ENCODE measurements at places on chromosomes 7 and 10.

DNA sequence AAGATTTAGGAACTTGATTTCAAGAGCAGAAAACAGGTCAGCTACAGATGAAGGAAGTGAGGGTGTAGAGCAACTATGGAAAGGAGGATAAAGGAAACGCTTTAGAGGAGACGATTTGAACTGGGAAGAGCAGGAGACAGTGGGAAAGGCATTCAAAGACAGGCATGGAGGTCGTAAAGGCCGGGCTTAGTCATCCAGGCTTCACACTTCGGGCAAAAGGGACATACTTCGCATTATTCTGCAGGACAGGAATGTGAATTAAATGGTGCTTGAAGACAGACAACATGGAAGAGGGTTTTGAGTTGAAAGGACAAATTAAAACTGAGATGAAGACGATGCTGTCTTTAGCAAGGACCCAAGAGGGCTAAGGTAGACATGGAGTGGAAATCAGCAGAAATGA lies 8.1 kb downstream of the FAM171A1 start:
- DNase-seq = no peak

GRCh38 chr7:79523436-79523835 lies 70.0 kb upstream of the MAGI2 start:
- DNase-seq = no peak

- no peak for DNase-seq
These were observed 12.3 kb downstream of the CISD1 start for GRCh38 chr10:58281092-58281752.

DNA sequence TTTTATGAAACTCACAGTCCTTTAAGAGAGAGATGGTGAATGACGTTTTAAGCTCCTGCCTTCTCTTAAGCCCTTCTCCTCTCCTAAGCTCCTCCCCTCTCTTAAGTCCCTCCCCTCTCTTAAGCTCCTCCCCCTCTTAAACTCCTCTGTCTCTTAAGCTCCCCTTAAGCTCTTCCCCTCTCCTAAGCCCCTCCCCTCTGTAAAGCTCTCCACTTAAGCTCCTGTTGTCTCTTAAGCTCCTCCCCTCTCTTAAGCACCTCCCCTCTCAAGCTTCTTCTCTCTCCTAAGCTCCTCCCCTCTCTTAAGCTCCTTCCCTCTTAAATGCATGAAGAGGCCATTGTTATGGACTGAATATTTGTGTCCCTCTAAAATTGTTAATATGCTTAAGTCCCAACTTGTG lies 1180.6 kb upstream of the AUTS2 start:
- DNase-seq = no peak

- no peak for DNase-seq
These were observed 51.8 kb downstream of the GALNT11 start for GRCh38 chr7:152076940-152077933.

DNA sequence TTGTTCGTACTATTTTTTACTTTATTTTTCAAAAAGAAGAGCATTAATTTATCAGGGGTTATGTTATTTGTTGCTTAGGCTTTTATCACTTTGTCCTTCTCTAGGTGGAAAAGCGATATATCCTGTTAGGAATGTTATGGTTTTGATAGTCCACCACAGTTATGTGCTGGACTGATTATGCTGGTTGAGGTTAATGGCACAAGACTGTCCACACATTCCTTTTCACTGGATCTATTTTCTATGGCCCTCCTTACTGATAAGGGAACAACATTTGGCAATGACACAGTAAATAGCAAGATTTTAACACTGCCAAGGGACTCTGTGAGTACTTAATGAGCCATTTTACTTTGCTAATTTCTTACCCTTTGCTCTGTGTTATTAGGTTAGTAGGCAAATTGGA lies 1212.3 kb downstream of the NXPH1 start:
- DNase-seq = no peak

DNA sequence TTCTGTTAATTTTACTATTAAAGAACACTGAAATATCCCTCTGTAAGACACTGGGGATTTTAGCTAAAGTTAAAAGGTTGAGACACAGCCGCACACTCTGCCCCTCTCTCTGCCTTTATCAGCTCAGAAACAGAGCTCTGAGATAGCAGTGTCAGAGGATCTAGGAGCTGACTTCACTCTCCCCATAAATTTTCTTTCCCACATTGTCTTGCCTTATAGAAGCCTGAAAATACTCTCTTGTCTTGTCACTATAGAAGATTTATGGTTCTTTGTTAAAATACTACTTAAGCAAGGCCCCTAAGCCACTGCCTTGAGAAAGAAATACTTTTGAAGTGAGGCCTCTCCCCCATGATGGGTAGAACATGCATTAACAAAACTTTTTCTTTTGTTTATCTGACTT lies 105.7 kb upstream of the C10orf90 start:
- no peak for DNase-seq

DNA sequence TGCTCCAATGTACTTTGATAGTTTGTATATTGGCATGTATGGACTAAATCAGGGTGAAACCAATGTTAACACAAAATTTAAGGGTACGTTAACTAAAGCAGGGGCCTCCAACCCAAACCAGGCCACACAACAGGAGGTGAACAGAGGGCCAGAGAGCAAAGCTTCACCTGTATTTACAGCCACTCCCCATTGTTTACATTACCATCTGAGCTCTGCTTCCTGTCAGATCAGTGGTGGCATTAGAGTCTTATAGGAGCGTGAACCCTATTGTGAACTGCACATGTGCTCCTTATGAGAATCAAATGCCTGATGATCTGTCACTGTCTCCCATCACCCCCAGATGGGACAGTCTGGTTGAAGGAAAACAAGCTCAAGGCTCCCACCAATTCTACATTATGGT lies 62.0 kb upstream of the SCIN start:
- DNase-seq = peak; percentile 56

- no peak for DNase-seq
These were observed 151.2 kb downstream of the CFTR start for GRCh38 chr7:117630907-117631564.

GRCh38 chr10:70583669-70584037 lies 18.9 kb downstream of the PRF1 start:
- no peak for DNase-seq

- no peak for DNase-seq
These were observed 180.3 kb upstream of the HDAC9 start for GRCh38 chr7:18315241-18315640.

- DNase-seq = no peak
These were observed 27.6 kb downstream of the SPAG6 start for GRCh38 chr10:22372917-22373316.

GRCh38 chr7:113652501-113652900 lies 266.3 kb downstream of the PPP1R3A start:
- no peak for DNase-seq

DNA sequence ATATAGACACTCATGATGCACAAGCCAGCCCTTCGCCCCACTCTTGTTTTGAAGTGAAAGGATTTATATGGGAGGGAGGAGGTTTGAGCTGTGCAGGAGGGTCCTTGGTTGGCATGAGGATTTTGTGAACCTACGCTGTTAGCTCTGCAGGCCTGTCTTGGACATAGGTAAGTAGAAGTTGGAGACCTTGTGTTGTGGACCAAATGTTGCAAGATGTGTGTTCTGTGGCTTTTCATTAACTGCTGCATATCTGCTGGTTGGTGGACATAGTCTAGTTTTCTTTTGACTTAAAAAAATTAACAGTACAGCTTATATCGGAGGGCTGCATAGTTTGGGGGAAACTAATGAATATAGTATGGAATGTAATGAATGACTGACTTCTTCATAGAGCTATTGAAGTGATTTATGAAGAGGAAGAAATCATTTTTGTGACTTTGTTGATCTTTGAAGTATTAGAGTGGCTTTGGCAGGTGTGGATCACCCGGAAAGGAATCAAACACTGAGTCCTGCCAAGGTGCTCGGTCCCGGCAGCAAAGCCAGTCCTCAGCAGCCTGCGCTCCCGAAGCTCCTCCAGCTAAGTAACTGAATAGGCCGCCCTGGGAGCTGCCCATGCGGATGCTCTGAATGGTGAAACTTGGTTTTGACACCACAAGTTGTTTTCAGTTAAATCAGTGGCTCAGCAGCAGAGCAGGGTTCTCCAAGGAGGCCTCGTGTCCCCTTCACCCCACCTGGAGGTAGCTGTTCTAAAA lies 3.2 kb downstream of the MGMT start:
- no peak for DNase-seq

- DNase-seq = no peak
These were observed 15.6 kb downstream of the GRIFIN start for GRCh38 chr7:2460641-2461040.

DNA sequence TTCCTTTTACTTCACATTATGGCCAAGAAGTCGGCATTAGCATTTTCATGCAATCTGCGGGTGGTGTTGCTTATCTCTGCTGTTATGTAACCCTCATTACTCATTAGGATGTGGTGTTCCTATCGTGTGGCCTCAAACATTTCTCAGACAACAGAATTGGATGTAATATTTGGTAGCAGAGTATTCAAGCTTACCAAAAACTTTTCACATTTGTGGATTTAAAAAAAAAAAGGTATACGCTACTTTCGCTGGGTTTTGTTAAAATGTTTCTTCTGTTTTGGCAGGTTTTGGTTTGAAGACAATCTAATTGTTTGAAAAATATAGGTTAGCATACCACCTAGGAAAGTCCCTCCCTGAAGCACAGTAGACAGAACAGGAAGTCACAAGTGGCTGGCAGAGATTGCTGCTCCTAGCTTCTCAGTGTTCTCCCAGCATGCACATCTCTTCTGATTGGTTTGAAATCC lies 128.8 kb downstream of the GATA3 start:
- DNase-seq = no peak

GRCh38 chr10:50627896-50628295 lies 4.1 kb upstream of the SGMS1 start:
- no peak for DNase-seq

DNA sequence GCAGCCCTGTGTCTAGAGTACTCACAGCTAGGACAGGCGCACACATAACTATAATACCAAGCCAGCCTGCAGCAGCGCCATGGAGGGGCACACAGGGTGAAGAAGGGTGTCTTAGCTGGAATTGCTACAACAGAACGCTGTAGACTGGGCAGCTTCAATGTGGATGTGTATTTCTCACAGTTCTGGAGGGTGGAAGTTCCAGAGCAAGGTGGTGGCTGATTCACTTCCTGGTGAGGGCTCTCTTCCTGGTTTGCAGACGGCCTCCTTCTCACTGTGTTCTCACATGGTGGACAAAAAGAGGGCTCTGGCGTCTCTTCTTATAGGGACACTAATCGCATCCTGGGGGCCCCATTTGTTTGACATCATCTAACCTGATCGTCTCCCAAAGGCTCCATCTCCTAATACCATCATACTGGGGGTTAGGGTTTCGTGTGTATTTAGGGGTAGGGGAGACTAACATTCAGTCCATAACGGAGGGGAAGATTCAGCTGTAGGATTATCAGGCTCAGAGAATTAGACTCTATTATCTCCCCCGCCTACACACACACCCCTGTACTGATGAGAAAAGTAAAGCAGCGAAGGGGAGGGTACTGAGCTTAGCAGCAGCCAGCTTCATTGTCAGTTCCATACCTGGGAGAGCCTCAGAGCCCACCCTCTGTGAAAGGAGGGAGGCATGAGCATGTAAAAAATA lies 289.1 kb downstream of the CCDC3 start:
- DNase-seq = no peak

DNA sequence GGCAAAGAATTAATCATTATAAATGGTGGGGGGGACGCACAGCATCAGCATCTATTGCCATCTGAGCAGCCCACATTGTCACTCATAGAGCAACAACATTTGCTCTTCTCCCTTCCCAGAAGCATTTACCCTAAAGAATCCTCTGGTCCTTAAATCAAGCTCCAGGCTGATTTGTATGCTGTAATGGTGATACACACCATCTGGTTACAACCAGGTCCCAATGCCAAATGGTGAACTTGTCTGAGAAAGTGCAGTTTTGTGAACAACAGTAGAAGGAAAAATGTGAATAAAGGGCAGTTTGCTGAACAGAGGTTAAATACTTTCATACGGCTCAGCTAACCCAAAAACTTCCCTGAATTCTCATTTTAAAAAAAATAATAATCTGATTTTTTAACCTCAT lies 38.8 kb upstream of the TCF7L2 start:
- DNase-seq = no peak

- DNase-seq = peak; percentile 10
These were observed 150.4 kb downstream of the PARD3 start for GRCh38 chr10:34664706-34665105.

GRCh38 chr10:75091146-75091545 lies 20.3 kb upstream of the SAMD8 start:
- peak; percentile 4 for DNase-seq

DNA sequence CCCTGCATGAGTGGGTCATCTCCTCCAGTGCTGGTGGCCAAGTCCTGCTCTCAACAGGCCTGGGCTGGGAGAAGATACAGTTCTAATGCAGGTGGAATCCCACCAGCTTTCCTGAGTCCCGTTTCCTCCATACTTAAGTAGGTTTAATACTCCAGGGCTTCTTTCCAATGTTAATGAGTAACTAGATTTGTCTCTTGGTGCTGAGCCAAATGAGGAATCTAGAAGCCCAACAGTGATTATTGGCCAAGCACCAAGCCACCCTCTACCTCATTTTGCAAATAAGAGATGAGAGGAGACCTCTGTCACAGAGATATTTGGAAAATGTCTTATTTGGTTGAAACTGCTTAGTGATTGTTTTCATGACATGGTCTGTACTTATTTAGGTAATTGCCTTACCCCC lies 37.1 kb downstream of the STARD3NL start:
- no peak for DNase-seq

DNA sequence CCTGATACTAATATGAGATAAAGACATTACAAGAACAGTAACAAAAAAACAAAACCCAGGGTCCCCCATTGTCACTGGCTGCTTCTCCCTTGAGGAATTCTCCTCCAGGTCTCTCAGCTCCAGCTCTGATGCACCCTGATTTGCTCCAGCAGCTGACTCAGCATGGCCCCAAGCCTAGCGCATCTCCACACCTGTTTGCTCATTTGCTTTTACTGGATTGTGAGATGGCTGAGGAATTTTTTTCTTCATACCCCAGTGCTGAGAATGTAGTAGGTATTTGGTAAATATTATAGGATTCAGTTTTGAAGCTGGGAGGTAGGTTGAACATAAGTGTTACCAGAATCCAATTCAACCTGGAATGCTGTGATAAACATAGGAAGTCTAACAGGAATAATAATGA lies 171.9 kb downstream of the PKD1L1 start:
- DNase-seq = no peak

GRCh38 chr7:12643001-12643643 lies 44.3 kb upstream of the ARL4A start:
- DNase-seq = no peak

GRCh38 chr10:80144696-80145131 lies 12.2 kb downstream of the PLAC9 start:
- peak; percentile 25 for DNase-seq

DNA sequence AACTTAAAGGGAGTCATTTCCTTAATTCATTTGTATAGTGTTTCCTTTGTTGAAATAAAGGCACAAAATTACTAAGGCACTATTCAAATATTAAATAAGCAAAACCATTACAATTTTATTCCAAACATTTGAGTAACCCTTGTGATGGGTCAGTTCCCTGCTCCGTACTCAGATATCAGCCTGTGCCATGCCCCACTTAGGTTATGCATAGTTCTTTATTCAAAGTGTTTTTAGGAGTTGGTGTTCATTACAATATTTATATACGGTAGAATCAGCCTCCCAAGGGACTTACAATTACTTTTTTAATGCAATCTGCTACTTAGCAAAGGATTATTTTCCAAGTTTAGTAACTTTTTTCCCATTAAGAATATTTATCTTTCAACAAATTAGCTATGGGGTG lies 119.3 kb upstream of the SEMA3D start:
- DNase-seq = peak; percentile 88

All from NCI-H69 (cell line).